ENCODE measurements at places on chromosomes 6 and 20. TPM values are rescaled to one million over a fixed set of nuclear protein-coding genes. Genes with fewer than 3 reads are reported as not detected.

GRCh38 chr20:58709013-58709702 is 16.6 kb downstream of the NPEPL1 start:
- no peak for DNase-seq

GRCh38 chr6:136773473-136773796 is 18.8 kb downstream of the MAP3K5 start:
- no peak for DNase-seq

DNA sequence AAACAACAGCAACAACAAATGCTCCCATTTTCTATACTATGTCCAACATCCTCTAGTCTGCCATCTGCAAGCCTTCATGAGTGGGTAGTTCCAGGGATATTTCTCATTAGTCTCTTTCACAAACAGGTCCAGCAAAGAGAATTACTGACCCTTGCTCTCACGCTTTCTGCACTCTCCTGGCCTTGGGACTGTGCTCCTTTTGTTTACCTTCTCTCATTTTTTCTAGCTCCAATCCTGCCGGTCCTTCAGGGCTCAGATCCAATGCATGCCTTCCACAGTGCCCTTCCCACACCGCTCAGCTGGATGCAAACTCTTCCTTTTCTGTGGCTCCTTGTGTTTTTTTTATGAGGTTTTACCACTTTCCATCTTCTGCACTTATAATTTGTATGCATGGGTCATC is 47.2 kb downstream of the ADTRP start:
- DNase-seq: peak; percentile 22

DNA sequence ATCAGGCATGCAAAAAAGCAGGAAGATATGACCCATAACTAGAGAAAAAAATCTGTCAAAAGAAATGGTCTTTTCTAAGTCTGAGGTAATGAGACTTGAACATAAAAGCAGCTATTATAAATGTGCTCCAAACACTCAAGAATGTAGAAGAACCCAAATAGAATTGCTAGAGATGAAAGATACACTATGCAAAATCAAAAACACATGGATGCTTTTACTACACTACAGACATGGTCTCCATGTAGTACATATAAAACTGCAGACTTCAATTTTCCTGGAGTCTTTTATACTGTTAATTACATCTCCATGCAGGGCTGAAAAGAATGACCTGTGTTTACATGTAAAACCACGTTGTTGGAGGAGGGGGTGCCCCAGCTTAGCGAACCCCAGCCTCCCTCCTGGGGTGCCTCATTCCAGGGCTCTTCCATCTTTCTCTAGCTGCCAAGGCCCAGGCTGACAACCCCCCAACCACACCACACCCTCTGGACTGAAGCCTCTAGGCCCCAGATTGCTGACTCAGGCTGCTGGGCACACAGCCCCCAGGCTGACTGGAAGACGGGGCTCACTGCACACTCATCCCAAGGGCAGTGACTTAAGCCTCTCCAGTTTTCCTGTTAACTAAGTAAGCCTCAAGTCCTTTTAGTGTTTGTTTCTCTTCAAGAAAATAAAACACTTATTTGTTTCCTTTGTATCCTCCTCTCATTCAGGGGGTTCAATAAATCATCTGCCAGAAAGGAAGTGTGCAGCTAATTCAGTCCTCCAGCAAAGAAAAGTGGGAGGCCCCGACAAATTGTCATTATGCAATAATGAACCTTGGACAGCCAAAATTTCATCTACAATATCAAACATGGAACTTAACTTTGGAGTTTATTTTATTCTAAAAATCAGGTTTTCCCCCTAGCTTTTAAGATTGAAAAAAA is 26.0 kb upstream of the PLAGL1 start:
- no peak for DNase-seq

GRCh38 chr6:164150232-164150631 is 735.7 kb downstream of the QKI start:
- no peak for DNase-seq

DNA sequence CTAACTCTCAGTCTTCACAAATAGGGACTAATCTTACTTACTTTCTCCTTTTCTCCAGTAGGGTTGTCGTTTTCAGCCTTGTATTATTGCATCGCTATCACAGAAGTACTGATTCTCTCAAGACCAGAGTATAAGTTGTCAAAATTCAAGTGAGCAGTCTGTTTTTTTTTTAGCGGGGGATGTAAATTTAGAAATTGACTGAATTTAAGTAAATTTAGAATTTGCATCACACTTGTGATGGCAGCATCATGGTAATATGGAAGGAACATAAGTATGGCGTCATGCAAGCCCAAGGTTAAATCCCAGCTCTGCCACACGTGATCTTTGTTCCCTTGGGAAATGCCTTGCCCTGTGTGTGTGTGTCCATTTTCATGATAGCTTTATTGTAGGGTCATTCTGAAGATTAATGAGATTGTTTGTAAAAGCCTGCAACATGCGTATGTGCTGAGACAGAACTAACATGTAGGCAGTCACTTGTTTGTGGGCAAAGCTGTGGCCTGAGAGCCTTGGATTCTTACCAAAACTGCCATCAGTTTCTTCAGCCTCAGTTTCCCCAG is 52.8 kb upstream of the VSTM2L start:
- no peak for DNase-seq

DNA sequence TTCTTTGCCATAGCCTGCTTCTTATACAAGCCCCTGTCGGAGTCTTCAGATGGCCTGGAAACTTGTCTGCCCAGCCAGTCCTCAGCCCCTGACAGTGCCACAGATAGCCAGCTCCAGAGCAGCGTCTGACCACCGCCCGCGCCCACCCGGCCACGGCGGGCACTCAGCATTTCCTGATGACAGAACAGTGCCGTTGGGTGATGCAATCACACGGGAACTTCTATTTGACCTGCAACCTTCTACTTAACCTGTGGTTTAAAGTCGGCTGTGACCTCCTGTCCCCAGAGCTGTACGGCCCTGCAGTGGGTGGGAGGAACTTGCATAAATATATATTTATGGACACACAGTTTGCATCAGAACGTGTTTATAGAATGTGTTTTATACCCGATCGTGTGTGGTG is 29.5 kb downstream of the SLCO4A1 start:
- no peak for DNase-seq

DNA sequence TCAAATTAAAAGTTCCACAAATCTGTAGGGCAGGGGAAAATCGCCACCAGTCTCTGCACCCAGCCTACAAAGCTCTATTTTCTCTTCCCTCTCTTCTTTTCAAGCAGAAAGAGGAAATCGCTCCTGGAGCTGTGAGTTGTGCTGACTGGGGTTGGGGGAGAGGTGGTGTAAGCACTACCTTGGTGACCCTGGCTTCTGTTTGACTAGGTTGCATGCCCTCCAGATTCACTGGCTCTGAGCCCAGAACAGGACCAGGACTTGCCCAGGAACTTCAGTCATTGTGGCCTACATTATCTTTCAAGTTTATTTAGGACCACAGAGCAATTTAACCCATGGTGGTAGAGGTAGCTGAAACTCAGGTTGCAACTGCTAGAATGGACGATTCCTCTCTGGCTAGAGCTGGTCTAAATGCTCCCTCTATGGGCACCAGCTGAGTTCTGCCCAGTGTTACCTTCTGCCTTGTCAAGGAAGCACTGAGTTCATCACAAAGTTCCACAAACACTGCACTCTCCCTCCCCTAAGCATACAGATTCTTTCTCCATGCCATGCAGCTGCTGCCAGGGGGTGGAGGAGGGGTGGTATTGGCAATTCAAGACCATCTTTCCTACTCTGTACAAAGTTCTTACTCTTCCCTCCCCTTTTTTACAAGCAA is 122.0 kb upstream of the BMP5 start:
- DNase-seq: peak; percentile 6

DNA sequence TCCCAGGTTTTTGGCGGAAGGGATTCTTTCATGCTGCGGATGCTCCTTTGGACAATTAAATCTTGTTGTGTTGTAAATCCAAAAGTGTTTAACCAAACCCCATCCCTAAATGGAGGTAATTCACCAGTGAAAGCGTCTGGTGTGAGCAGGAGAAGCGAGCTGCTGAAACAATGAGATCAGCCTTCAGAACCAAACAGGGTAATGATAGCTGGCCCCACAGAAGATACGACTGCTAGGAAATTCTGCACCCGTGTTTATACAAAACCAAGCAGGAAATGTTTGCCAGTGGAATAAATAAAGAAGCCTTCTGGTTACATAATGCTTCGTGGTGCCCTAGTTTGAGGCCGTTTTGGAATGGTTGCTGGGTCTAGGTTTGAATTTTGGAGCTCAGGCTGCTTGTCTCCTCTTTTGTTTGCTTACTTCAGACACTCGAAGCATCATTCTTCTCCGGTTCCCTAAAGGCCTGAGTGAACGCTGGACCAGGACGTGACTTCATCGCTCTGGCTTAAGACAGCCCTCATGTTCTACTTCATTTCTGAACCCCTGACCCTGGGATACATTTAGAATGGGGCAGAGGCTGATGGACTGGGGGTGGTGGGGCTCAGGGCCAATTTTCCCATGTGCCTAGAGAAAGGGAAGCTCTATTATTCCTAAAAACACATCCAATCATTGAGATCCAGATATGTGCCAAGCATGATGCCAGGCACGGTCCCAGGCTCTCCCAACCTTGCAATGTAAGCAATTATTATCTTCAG is 61.6 kb upstream of the JAG1 start:
- DNase-seq: no peak

GRCh38 chr6:4169028-4169789 is 33.8 kb upstream of the ECI2 start:
- no peak for DNase-seq

DNA sequence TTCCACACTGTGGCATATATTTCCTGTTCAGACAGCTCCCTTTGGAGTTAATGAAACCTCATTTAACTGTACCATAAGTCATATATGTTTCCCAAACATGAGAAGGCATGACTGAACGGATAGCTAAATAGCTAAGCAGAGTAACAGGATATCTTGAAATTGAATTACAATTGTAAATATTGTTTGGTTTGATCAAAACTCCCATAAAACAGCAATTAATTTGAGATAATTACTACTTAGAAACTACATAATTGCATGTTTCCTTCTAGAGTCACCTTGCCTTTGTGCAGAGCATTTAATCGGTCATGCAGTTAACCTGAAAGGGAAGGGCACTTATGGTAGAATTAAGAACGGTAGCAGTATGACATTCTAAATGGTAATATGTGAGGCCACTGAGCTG is 179.0 kb upstream of the MAP3K7 start:
- no peak for DNase-seq

- no peak for DNase-seq
Observed at GRCh38 chr20:36399969-36400545, 93.9 kb downstream of the DLGAP4 start.

GRCh38 chr6:111076024-111076695 is 11.1 kb upstream of the SLC16A10 start:
- DNase-seq: no peak

DNA sequence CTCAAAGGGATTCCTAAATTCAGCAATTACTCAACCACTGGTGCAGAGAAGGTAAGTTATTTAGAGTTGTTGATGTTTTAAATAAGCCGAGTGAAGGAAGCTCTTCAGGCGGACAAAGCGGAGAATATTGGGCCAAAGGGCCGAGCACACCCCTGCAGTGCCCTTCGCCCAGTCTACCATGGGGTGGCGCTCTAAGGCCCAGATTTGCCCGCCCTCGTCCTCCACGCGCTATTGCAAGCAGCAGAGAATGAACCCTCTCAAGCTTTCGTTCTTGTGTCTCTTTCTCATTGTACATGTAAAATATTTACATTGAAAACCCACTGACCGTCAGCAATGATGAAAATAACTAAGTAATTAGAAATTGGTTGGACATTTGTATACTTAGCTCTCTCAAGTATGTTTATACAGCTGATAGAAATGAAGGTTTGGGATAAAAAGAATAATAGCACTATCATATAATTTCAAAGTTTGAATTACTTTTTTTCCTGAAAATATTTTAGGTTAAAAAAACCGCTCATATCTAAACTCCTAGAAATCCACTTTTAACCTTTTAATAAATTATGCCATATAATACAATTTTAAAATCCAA is 195.0 kb upstream of the CEP162 start:
- peak; percentile 16 for DNase-seq

GRCh38 chr20:54305421-54305820 is 97.5 kb downstream of the PFDN4 start:
- DNase-seq: no peak

DNA sequence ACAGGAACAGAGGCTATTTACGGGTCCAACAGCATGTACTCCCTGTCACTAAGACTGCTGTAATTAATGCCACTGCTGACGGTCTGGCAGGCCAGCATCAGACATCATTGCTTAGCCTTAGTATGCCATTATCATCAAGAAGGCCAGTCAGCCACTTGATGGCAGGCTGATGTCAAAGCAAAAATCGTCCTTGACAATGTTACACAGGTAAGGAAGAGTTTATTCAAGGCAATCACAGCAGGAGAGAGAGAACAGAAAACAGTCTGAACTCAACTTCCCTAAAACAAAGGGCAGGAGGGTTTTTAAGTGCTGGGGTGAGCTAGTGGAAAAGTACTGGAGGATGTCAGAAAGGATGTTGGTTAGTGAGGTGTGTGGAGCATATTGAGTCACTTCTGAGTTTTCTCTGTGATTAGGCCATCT is 25.1 kb downstream of the FKBP1C start:
- no peak for DNase-seq

GRCh38 chr6:117477988-117478852 is 4.3 kb upstream of the DCBLD1 start:
- peak; percentile 97 for DNase-seq

DNA sequence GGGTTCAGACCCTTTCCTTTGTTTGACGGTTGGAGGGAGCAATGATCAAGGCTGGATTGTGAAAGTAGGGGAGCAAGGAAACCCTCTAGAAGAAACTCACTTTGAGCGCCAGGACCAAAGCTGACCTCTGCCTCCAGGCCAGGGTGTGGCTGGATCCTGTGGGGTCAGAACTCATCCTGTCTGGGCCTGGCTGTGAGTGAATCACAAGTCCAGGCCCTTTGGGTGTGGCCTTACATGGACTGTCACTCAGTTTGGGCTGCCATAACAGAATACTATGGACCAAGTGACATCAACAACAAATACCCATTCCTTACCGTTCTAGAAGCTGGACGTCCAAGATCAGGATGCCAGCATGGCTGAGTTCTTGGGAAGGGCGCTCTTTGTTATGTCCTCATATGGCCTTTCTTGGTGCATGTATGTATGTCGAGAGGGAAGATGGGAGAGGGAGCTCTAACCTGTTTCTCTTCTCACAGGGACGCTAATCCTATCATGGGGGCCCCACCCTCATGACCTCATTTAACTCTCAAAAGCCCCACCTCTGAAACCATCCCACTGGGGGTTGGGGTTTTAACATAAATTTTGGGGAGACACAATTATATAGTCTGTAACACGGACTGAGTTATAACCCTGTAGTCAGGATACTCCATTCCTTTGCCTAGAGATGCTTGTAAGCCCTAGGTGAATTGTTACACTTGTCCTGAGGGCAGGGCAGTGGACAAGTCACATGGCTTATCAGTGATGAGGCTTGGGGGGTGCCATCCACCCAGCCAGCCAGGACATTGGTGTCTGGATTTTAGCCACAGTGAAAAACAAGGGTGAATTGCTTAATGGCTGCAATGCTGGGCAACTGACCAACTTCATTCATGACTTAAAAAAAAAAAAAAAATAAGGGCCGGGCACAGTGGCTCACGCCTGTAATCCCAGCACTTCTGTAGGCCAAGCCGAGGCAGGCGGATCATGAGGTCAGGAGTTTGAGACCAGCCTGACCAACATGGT is 80.0 kb downstream of the TRMT11 start:
- no peak for DNase-seq

The WFDC10A gene
- not detected for total RNA-seq

The ABHD16B gene
- total RNA-seq: not detected

The ZSCAN23 gene
- 0.91 TPM for total RNA-seq

The PRR18 gene
- 0.04 TPM for total RNA-seq

The PBOV1 gene
- total RNA-seq: not detected

Measured in HepG2 (cell line).